Temporal lobe (tissue), 4 donors: ENCODE measurements at places on chromosomes 5 and 9. TPM values are rescaled to one million over a fixed set of nuclear protein-coding genes. Genes with fewer than 3 reads are reported as not detected.

ANGPTL2 gene
- total RNA-seq, result 3.7 TPM

SPATA9 gene
- 0.98 TPM for total RNA-seq

SAPCD2 gene
- total RNA-seq, result 1.5 TPM

DNAI1 gene
- total RNA-seq, result 0.25 TPM

SPATA31D4 gene
- not detected for total RNA-seq

FBP1 gene
- total RNA-seq, result not detected

LCN12 gene
- 0.74 TPM for total RNA-seq

QRFP gene
- not detected for total RNA-seq

ASS1 gene
- total RNA-seq, result 16.2 TPM

FOXI1 gene
- total RNA-seq, result not detected

WHRN gene
- total RNA-seq, result 0.98 TPM

CCNI2 gene
- total RNA-seq, result under 0.01 TPM

CCDC183 gene
- 2.2 TPM for total RNA-seq

TAF11L5 gene
- not detected for total RNA-seq

RGS7BP gene
- total RNA-seq, result 7.6 TPM

PALM2AKAP2 gene
- 2.5 TPM for total RNA-seq

LECT2 gene
- not detected for total RNA-seq

CCL27 gene
- 0.25 TPM for total RNA-seq

KCNIP1 gene
- 15.0 TPM for total RNA-seq

KLHL9 gene
- total RNA-seq, result 63.7 TPM

CCDC69 gene
- 0.49 TPM for total RNA-seq

IRGM gene
- not detected for total RNA-seq

ACOT12 gene
- total RNA-seq, result 0.98 TPM

PTPRD gene
- total RNA-seq, result 205 TPM

GADD45G gene
- 5.9 TPM for total RNA-seq

NTNG2 gene
- 4.9 TPM for total RNA-seq

IL4 gene
- not detected for total RNA-seq

SPATA31E1 gene
- not detected for total RNA-seq

SPINK5 gene
- 0.25 TPM for total RNA-seq

FOXD1 gene
- total RNA-seq, result 0.98 TPM

PSAT1 gene
- total RNA-seq, result 41.6 TPM

CCDC152 gene
- 6.1 TPM for total RNA-seq

WNT8A gene
- total RNA-seq, result under 0.01 TPM

PTGR1 gene
- total RNA-seq, result 10.6 TPM

FBP2 gene
- not detected for total RNA-seq

GRIN3A gene
- total RNA-seq, result 6.9 TPM

CCNO gene
- not detected for total RNA-seq

SNCAIP gene
- 41.1 TPM for total RNA-seq

CLTA gene
- total RNA-seq, result 92.9 TPM

ZDHHC11 gene
- 11.3 TPM for total RNA-seq

TMEFF1 gene
- total RNA-seq, result 38.4 TPM

GPR150 gene
- 0.25 TPM for total RNA-seq

ETF1 gene
- total RNA-seq, result 44.7 TPM

C9orf153 gene
- total RNA-seq, result 0.25 TPM

MPDZ gene
- 42.3 TPM for total RNA-seq

ADGRV1 gene
- 150 TPM for total RNA-seq

KCNMB1 gene
- under 0.01 TPM for total RNA-seq

PTGES gene
- 2.0 TPM for total RNA-seq

ADAMTS6 gene
- total RNA-seq, result 8.6 TPM

SOX30 gene
- total RNA-seq, result not detected

KCNN2 gene
- total RNA-seq, result 15.0 TPM
